ENCODE measurements at places on chromosomes 1 and 21.

- DNase-seq, result no peak
Measured at GRCh38 chr21:44958471-44959191, 18.8 kb downstream of the SLX9 start.

- DNase-seq, result no peak
Measured at GRCh38 chr1:245260883-245261282, 106.1 kb downstream of the KIF26B start.

DNA sequence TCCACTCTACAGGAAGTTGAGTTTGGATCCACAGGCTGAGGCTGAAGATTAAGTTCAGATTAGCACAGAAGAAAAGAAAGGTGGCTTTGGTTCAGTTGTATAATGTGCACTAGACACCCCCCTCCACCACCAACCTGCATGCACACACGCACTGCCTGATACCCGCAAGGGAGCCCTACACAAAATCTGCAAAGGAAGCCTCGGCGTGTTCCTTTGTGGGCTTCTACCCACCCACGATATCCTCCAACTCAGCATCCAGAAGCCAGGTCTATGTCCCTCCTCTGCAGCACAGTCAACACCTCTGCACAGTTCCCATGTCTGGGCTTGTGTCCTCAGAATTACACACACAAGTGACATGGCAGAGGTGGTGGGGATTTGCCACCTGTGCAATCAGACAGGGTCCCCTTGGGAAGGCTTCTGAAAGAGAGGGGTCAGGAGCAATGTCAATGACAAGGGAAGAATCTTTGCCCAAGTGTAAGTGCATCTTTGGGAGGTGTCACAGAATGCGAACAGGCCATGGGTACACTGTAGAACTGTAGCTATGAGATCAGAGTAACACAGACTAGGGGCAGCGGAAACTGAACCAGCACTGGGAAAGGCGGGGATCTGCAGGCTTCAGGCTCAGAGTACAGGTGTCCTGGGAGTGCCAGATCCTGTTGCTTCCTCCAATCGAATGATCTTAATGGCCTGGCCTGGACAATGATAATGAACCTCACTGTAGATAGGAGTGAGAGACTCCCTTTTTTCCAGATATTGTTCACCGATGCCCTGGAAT lies 148.6 kb upstream of the ETV3 start:
- no peak for DNase-seq

- no peak for DNase-seq
Measured at GRCh38 chr1:199220031-199220430, 581.2 kb downstream of the PTPRC start.

DNA sequence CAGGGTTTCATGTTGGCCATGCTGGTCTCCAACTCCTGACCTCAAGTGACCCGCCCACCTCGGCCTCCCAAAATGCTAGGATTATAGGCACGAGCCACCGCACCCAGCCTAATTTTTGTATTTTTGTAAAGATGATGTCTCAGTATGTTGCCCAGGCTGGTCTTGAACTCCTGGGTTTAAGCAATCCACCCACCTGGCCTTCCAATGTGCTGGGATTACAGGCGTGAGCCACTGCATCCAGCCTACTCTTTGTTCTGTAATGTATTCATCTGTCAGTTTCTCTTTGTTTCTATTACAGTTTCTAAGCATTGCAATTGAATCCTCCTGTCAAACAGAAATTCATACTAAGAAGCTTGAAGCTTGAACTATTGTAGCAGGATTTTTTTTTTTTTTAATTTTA lies 54.8 kb upstream of the RCC1 start:
- no peak for DNase-seq

- DNase-seq, result no peak
Measured at GRCh38 chr1:118250232-118250631, 65.2 kb upstream of the SPAG17 start.

- DNase-seq, result peak; percentile 12
Measured at GRCh38 chr1:234619794-234620247, 9.8 kb upstream of the IRF2BP2 start.

DNA sequence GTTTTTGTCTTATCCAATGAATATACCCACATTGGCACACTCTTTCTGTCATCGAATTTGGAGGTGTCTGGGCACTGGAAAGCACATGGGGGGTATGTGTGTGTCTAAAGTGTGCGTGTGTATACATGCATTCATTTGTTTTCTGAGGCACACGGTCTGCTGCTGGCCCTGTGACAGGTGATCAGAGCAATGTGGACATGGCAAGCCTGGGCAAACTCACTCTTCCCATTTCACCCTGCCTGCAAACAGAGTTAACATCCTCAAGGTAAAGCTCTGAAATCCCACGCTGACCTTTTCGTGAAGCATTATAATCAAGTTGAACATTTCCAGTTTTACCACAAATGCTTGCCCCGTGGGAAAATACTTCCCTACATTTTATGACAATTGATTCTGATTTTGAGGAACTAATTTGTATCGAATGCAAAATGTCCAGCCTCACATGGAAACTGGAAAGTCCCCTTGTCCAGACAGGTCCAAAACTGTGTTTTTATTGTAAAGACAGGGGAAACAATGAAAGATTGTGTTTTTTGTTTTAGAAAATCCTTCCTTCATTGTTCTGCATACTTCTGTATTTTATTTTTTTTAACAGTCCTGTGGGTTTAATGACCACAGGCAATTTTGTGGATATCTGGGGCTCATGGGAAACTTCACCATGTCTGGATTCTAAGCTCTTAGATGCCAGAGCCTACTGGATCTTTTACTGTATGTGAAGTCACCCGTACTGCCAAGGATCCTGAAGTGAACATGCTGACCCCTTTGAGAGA lies 160.9 kb downstream of the PBX1 start:
- no peak for DNase-seq

DNA sequence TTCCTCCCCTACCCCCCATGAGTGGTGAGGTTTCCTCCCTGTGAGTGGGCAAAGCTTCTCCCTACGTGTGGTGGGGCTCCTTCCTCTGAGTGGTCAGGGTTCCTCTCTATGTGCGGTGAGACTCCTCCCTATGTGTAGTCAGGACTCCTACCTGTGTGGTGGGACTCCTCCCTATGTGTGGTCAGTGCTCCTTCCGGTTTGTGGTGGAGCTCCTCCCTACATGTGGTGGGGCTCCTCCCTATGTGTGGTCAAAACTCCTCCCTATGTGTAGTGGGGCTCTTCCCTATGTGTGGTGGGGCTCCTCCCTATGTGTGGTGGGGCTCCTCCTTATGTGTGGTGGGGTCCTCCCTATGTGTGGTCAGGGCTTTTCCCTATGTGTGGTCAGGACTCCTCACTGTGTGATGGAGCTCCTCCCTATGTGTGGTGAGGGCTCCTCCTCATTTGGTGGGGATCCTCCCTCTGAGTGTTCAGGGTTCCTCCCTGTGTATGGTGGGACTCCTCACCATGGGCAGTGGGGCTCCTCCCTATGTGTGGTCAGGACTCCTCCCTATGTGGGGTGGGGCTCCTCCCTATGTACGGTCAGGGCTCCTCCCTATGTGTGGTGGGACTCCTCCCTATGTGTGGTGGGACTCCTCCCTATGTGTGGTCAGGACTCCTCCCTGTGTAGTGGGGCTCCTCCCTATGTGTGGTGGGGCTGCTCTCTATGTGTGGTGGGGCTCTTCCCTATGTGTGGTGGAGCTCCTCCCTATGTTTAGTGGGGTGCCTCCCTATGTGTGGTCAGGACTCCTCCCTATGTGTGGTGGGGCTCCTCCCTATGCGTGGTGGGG lies 29.1 kb downstream of the PRSS38 start:
- no peak for DNase-seq

DNA sequence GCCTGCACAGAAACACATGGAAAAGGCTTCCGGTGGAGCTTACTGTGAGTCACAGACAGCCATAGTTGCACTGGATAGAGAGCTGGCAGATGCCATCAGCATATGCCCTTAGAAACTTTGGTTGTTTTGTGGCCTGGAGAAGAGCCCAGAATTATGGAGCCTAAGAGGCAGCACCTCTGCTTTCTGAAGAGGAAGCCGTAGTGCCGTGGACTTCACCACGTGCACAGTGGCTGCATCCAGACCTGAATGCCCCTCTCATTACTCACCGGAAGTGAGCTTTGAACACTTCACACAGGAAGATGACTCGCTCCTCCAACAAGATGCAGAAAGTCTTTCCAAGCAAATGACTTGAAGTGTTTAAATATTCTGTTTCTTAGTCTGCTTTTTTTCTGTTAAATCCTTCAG lies 28.4 kb downstream of the JUN start:
- no peak for DNase-seq

GRCh38 chr1:57719274-57719673 lies 295.4 kb upstream of the DAB1 start:
- no peak for DNase-seq

- DNase-seq, result no peak
Measured at GRCh38 chr1:233865902-233866301, 38.6 kb upstream of the SLC35F3 start.

DNA sequence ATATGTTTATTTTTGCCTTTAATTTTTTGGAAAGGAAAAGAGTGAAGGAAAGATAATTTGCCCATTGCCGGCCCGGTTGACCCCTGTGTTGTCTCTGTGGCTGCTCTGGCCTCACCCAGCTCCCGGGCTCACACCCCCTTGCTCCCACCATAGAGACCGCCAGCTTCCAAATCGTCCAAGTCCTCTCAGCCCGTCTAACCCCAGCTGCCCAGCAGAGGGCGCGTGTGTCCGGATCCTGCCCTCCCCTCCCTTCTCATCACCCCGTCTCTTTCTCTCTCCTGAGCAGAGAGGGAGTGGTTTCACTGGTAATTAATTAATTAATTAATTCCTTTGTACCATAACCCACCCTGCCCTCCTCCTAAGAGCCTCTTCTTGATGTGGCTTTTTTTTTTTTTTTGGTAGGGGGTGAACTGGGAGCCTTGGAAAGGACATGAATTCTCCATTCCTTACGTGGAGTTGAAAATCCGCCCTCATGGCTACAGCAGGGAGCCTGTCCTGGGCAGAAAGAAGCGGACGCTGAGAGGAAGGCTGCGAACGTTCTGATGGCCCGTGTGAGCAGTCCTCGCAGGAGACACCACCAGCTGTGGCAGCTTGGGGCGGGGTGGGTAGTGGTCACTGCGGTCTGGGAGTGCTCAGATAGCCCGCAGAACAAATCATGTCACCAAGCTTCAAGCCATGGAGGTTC lies 45.9 kb downstream of the KIAA0040 start:
- DNase-seq, result peak; percentile 50

All from NCI-H1105 (cell line).